ENCODE measurements at places on chromosomes 16 and 17.

- peak; percentile 60 for DNase-seq
Measured at GRCh38 chr16:88743693-88744576, 37.6 kb downstream of the CTU2 start.

DNA sequence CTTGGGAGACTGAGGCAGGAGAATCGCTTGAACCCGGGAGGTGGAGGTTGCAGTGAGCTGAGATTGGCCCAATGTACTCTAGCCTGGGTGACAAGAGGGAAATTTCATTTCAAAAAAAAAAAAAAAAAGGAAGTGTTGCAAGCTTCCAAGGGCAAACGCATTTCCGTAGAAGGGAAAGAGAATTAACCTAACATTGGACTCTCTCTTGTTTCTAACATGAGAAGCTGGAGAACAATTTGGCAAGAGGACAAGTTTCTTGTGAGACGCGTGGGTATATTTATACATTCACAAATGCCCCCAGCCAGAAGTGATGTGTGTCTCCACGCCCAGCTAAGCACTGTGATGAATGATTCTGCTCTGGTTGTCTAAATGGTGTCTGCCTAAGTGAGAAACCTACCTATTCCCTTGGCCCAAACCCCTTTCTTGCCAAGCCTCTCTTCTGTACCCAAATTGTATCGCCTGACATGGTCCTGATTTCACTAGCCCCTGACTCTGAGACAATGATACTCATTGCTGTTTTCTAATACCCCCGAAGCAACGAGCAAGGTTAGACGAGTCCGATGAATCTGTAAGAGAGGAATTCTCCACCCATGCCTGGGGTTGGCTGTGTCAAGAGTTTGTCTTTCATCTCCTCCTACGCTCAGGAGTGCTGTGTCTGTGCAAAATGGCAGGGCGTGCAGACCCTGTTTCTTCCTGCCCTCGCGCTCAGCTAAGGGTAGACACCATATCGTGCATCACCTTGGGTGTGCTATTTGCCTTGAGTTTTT, 14.2 kb upstream of the ST6GALNAC2 start:
- no peak for DNase-seq

DNA sequence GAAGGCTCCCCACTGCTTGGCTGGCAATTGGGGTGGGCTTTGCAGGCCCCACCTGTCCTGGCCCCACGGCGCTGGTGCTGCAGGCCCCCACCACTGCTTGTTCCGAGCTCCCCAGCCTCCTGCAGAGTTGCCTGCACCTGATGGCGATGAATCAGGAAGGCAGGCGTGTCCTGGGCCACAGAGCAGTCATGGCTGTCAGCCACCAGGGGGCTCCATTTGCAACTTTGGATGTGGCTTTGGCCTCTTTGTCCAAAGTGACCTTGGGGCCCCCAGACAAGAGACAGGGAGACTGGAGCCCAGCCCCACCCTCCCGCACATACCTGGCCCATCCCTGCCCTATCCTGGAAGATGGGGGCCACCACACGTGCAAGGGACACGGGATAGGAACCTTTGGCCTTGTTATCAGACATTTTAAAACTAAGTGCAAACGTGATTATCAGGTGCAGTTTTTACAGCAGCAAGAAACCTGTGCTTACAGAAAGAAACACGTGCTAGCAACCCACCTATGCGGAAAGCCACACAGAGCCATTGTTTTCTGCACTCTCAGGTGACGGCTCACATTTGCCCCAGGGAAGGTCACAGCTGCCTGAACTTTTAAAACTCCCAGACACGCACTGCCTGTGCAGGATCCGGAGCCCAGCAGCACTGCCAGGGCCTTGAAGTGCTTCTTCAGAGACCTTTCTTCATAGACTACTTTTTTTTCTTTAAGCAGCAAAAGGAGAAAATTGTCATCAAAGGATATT, at the start of gene DNASE1:
TSS of gene DNASE1 (plus strand) at position 443 of the 743 bp plus-strand sequence. CDS start 683 bp downstream, outside the sequence.
- peak; percentile 91 for DNase-seq

- no peak for DNase-seq
Measured at GRCh38 chr16:2432801-2433505, 3.7 kb downstream of the CCNF start.

- DNase-seq, result no peak
Measured at GRCh38 chr16:2786826-2787151, 571 bp downstream of the PRSS33 start.

- DNase-seq, result no peak
Measured at GRCh38 chr17:59356543-59357218, 25.2 kb downstream of the YPEL2 start.

DNA sequence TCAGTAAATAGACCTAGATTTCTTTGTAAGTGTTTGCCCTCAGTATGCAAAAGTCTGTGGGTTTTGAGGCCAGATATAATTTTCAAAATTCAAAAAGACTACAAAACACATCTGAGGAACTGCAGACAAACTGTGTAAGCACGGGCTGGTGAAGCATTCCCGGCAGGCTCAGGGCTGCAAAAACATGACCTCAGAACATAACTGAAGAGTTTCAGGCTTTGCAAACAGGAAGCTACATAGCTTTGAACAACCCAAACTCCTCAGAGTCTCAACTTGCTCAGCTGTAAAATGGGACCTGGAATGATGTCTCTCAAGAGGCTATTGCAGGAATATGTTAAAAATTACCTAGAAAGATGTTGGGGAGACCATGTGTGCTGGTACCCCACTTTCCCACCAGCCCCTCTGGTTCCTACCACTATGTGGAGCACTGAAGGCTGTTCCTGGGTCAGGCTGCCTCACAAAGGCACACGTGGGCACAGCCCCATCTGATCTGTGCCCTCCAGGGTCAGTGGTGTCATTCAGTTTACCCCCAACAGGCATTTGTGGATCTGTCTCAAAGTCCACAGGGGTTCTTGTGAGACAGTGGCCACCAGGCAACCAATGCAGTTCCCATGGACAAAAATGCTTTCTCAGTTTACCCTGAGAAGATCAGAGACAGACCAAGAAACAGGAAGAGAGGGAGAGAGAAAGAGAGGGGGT, 72.9 kb downstream of the CREBBP start:
- no peak for DNase-seq

DNA sequence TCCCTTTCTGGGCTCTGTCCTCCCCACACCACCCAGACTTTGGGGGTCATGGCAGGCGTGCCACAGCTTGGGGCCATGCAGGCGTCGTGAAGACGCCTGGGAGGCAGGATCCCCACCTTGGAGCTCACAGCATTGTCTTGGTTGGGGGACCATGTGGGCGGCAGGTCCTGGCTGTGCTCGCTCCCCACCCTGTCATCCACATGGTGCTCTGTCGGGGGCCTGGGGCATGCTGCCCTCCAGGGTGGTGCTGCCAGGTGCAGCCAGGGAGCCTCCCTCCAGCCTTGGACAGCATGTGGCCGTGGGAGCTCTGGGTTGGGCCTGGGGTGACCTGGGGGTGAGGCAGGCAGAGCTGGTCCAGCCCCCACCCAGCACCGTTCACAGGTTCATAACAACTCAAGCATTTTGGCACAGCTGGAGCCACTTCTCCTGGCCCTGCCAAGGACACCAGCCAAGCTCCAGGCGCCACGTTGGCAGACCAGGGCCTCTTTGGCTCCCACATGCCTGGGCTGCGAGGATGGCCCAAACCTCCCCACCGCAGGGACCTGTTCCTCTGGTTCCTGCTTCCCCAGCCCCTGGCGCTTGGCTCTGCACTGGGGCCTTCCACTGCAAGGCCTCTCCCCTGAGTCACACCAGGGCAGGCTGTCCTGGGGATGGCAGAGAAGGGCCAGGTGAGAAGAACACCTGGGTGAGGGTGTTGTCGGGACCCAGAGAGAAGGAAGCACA, 15.1 kb upstream of the ATP6V0C start:
- no peak for DNase-seq

DNA sequence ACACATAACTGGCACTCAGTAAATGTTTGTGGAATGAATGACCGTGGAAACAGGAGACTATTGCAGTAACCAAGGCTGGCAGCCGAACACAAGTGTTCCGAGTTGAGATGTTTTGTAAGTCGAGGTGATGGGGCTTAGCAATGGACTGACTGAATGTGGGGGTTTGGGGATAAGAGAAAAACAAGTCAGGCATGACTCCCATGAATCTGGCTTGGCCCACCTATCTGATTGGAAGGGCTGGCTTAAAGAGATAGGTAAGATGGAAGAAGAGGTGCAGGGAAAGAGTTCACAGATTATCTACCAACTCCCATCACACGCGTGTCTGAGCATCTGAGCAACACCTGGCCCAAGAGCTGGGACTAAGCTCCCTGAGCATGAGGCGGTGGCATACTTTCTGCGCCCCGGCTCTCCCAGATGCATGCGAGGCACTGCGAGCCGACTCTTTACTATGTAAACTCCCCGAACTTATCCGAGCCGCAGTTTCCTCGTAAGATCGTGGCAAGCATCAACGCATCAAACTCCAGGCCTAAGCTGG, 539 bp downstream of the IFT20 start:
- DNase-seq, result no peak

- DNase-seq, result no peak
Measured at GRCh38 chr17:6377906-6378305, 57.0 kb downstream of the AIPL1 start.

DNA sequence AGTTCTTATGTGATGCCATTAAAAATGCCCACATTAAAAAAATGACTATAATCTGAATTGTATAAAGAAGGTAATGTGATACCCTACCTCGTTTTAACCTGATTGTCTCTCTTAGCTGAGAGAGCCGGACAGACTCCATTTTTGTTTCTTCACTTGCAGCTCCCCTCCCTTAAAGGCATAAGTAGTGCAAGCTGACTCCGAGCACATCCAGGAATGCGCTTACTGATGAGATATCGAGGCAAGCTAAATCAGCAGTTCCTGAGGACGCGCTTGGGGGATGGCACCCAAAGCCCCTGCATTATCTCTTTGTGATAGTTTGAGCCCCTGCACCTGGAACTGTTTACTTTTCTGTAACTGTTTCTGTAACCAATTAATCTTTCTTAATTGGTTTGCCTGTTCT, 6.3 kb downstream of the KRT24 start:
- no peak for DNase-seq

- DNase-seq, result peak; percentile 79
Measured at GRCh38 chr16:81582655-81583441, 138.2 kb downstream of the CMIP start.

DNA sequence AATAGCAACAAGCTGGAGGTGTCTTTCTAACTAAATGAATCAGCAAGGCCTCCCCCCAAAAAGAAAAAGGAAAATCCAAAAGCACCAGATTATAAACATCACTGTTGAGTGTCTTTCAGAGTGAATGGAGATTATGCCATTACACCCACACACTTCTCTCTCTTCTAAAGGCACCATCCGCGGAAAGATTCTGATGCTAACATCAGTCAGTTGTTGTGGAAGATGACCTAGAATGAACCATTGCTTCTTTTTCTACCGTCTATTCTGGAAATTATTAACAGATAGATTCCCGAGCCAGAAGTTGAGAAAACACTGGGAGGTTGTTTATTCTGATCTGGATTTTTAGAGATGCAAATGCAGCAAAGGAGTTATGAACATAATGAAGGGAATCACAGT, 60.9 kb upstream of the FAM20A start:
- no peak for DNase-seq

All from HepG2 (cell line).